Effector CD4-positive, alpha-beta T cell (primary cell): ENCODE measurements at places on chromosomes 2 and 18.

DNA sequence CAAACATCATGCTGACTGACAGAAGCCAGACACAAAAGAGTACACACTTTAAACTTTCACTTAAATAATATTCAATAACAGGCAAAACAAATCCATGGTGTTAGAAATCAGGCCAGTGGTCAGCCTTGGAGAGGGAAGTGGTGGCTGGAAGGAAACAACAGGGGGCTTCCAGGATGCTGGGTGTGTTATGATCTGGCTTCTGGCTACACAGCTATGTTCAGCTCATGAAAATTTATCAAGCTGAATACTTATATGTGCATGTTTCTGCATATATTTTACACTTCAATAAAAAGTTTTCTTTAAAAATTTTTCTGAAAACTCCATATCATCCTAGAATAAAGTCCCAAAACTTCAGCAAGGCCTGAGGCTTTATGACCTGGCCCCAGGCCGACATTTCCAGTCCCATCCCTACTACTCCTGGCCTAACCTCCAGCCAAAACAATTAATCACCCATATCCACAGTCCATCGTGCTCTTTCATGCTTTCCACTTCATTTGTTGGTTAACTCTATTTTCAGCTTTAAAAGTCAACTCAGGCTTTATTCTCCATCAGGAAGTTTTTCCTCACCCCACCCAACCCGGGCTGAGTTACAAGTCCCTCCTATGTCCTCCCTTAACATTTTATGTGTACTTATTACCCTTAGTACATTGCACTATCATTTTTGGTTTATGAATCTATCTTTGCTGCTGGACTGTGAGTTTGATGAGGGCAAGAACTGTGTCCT is 27.9 kb upstream of the SPTBN1 start:
- no peak for DNase-seq

- DNase-seq = no peak
These were observed 118.5 kb downstream of the CALCRL start for GRCh38 chr2:187329586-187329985.

DNA sequence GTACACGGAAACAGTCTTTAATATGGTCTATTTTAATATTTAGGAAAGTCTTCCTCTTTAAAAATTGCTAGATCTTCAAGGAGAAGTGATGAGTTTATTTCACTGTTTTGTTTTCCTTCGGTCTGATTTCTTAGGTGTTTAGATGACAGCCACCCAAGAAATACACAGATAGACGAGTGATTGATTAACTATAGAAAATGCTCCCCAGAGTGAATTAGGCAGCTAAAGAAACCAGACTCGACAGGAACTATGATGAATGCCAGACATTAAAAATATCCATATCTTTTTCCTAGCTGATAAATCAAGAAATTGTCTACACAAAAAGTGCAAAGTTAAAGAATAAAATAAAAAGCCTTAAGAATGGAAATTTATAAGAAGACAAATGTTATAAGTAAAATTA is 888.7 kb upstream of the CNTNAP5 start:
- no peak for DNase-seq

DNA sequence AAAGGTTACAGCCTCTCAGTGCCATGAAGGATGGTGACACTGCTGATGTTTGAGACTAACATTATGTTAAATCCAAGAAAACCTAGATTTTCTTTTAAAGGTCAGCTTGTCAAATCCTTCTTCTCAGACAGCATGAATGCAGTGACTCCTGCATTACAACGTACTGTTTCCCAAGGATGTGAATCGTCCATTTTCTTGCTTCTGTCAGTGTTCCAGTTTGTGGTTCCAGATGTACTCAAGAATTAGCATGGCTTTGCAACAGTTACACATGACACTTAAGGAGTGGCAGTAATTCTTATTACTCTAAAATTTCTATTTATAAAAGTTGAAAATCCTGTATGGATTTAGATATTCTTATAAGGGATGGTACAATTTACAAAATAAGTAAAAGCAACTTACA is 1.5 kb upstream of the TTC39C start:
- DNase-seq = no peak

DNA sequence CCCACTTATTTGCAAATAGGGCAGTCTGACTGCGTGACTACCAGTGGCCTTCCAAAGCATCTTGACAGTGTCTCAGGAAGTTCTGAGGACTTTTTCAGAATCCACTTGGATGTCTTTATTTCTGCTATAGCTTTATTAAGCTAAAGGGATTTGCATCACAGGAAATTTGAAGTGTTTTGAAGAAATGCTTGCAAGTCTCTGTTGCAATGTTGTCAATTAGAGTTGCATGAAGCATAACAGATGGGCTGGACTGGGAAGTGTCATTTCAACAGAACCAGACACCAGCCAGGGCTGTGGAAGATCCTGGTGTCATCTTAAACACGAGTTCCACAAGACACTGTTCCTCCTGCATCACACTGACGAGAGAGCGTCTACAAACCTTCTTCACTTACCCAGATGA is 224.5 kb downstream of the EN1 start:
- no peak for DNase-seq

DNA sequence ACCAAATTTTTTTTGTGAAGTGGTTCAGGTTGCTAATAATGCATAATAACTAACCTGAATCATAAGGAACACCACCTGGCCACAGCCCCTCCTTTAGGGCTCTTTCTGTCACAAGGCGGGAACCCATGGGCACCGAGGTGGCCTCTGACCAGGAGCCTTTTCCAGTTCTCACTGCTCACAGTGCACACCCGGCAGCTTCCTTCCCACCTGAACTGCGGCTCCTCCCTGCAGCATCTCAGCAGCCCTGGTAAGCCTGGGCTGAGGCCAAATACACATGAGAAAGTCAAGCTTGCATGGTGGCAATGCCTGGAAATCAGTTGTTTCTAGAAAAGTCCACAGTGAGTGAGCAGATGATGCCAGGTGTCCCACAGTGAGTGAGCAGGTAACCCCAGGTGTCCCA is 77.6 kb upstream of the SNTG2 start:
- no peak for DNase-seq

- DNase-seq = no peak
These were observed 9.7 kb downstream of the STK39 start for GRCh38 chr2:168237741-168238140.

DNA sequence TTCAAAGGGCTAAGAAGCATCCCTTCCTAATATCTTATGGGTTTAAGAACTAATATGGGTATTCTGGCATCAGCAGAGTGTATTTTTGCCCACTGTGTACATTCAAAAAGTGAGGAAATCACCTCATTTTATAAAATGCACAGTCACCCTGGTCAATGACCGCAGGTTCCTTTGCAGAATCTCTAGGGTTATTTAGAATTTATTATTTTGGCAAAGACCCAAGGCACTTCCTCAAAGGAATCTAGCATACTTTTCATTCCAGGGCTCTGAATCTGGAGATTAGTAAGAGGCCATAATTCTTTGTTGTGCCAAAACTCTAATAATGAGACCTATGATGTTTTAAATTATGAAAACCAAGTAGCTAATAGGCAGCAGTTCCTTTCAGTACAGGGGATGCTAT is 27.2 kb upstream of the CDH2 start:
- no peak for DNase-seq

DNA sequence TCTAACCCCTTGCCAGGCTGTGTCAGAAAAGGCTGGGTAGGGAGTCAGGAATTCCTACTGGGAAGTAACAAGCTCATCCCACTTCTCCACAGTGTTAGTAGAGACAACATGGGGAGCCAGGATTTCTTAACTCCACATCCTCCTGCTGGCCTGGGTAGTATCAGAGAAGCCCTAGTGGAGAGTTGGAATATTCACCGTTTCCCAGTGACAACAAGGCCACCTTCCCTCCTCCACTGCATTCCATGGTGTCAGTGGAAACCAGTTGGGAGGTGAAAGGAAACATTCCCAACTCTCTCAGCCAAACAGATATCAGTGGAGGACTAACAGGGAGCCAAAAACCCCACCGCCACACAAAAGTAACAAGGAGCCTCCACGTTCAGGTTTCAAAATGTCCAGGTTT is 41.2 kb downstream of the SRD5A2 start:
- DNase-seq = no peak

- DNase-seq = no peak
These were observed 30.7 kb downstream of the ATP8B1 start for GRCh38 chr18:57772387-57772799.

DNA sequence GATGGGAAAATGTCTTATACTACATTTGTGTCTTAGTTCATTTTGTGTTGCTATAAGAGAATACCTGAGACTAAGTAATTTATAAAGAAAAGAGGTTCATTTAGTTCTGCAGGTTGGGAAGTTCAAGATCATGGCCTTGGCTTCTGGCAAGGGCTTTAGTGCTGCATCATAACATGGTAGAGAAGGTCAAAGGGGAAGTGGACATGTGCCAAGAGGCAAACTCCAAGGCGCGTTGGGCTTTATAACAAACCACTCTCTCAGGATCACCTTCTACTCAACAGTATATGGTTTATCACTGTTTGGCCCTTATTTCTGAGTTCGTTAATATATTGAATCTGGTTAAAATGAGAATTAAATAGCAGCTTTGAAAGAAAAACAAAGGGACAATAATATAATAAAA is 58.2 kb downstream of the ICA1L start:
- DNase-seq = no peak

DNA sequence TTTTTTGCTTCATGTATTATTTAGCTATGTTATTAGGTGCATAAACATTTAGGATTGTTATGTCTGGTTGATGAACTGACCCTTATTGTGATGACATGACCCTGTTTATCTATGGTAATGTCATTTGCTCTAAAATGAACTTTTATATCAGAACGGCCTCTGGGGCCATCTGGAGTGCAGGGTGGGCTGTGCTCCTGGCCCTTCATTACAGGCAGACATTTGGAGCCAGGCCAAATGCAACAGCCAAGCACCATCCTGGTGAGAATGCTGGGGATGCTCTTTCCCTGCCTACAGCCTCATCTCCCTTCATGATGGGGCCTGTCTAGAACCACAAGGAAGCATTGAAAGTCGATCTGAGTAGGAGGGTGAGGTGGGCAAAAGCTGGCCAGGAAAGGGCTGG is 38.0 kb downstream of the HJURP start:
- DNase-seq = no peak

- no peak for DNase-seq
These were observed 430.4 kb upstream of the TRIB2 start for GRCh38 chr2:12286347-12286746.

- DNase-seq = no peak
These were observed 231.4 kb downstream of the EIPR1 start for GRCh38 chr2:3146175-3146574.

- no peak for DNase-seq
These were observed 20.9 kb downstream of the SPEG start for GRCh38 chr2:219455581-219455980.

GRCh38 chr2:233007270-233007669 is 5.8 kb downstream of the NGEF start:
- DNase-seq = no peak

DNA sequence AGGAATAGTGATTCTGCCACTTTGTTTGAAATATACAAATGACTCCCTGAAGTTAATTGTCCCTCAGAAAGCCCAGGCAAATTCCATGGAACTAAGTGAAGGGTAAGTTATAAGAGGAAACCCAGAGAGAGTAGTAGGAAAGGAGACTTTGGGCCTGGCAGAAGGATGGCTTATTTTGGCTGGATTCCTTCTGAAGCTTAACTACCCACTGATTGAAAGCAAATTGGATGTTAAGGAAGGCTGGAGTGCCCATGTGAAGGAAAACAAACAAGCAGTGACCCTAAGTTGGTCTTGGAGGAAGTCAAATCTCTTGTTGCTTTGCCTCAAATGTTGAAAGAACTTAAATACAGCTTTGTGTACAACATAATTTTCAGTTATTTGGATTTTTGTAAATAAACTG is 1106.4 kb upstream of the ZEB2 start:
- DNase-seq = no peak

- DNase-seq = no peak
These were observed 39.0 kb downstream of the RALB start for GRCh38 chr2:120291401-120292311.
